ENCODE measurements at places on chromosomes 1 and 21.

- DNase-seq: no peak
Measured at GRCh38 chr1:116569381-116569670, 1.5 kb downstream of the CD58 start.

DNA sequence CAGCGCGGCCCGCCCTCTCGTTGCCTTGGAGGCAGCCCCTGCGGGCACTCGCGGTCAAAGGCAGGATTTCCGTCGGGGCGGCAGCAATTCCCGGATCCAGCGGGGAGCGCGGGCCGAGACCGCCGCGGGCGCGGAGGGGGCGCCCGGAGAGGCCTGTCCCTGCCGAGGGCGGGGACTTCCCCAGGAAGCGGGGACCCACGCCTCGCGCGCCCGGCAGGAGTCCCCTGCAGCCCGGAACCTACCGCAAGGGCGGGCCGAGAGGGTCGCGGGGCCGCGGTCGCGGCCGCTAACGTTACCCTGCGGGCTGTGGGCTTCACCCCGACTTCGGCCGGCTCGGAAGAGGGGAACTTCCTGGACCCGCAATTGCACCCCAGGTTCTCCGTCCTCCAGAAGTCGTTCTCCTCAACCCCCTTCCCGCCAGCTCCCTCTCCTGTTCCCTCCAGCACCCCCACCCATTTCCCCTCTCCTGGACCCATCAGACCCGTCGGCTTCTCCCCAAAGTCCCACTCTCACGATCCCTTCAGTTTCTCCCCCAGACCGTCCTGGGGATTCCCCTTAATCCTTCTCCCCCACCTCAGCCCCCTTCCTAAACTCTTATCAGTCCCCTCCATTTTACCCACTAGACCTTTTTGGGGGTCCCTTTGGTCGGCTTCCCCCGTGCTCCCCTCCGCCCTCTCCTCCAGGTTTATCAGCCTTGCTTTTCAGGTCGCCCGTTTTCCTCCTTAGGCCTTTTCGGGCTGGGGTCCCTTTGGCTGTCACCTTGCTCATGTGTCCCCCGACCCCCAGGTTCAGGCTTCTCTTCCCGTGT lies 604 bp downstream of the FGR start:
- no peak for DNase-seq

- DNase-seq: no peak
Measured at GRCh38 chr1:68908316-68908715, 411.4 kb upstream of the DEPDC1 start.

DNA sequence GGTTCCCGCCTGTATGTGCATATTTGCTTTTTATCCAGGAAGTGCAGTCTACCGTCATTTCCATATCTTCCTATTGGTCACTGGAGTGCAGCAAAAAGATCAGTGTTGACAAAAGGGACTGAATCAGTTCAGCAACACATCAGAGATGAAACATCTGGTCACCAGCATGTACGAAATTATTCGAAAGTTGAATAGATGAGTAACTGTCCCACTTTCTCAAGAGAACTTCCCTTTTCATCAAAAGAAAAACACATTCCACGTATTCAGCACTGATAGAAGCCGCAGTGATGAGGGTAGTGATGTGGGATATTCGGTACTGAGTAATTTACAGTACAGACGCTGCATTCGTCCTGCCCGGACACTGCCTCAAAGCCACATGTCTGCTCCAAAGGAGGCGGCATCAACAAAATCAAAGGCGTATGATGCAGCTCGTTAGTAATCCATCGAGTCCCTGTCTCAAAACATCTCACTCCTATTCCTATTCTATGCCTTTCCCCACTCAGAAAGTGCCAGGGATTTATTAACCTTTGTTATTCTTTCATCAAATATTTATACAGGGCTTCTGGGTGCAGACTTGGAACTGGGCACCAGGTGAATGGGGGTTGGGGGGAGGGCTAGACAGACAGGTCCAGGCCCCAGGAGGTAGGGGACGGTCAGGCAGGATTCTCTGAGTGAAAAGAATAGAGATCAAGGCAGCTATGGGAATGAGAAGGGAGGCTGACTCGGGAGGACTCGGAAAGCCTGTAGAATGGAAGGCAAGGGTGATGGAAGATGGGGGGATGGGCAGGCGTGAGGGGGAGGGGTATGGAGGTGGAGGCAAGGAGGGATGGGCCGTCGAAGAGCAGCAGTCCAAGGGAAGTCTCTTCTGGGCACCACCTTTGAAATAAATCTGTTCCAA lies 79.5 kb upstream of the SLC45A1 start:
- DNase-seq: peak; percentile 81

DNA sequence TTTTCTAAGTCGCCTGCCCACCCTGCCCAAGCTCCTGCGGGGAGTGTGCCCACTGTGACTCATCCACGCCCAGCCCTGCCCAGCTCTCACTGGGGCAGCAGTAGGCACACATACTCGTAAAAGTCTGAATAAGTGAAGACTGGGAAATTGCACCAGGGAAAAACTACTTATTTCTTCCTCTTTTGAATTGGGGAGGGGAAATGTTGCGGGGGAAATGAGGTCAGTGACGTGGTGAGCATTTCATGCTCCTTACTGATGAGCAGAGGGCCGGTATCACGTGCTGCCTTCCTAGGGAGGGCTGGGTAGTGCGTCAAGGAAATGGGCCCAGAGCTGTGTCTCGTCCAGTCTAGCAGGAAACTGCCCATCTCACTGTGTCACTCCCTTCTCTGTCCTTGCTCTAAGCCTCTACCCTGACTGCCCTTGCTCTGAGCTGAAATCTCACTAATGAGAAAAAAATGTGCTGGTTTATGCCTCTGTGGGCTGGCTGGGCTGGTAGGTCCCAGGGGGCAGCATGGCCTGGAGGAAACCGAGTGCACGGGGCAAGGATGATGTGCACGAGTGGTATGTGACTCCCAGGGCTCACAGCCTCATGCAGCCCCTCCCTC lies 13.5 kb upstream of the TNFRSF1B start:
- peak; percentile 34 for DNase-seq

DNA sequence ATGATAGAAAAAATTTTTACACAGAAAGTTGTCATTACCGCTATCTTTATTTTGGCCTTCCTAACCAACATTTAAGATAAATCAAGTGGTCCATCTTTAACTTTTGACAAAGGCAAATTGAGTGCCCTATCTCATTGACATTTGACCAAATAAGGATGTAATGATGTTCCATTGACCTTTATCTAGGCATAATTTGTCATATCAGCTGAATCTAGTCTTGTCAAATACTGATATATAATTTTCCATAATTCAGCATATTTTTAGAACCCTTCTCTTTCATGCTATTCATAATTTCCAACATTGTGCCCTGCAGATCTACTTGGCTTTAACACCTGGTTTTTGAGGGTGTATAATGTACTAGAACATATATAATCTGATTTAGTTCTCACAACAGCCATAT lies 63.8 kb downstream of the XCL1 start:
- no peak for DNase-seq

DNA sequence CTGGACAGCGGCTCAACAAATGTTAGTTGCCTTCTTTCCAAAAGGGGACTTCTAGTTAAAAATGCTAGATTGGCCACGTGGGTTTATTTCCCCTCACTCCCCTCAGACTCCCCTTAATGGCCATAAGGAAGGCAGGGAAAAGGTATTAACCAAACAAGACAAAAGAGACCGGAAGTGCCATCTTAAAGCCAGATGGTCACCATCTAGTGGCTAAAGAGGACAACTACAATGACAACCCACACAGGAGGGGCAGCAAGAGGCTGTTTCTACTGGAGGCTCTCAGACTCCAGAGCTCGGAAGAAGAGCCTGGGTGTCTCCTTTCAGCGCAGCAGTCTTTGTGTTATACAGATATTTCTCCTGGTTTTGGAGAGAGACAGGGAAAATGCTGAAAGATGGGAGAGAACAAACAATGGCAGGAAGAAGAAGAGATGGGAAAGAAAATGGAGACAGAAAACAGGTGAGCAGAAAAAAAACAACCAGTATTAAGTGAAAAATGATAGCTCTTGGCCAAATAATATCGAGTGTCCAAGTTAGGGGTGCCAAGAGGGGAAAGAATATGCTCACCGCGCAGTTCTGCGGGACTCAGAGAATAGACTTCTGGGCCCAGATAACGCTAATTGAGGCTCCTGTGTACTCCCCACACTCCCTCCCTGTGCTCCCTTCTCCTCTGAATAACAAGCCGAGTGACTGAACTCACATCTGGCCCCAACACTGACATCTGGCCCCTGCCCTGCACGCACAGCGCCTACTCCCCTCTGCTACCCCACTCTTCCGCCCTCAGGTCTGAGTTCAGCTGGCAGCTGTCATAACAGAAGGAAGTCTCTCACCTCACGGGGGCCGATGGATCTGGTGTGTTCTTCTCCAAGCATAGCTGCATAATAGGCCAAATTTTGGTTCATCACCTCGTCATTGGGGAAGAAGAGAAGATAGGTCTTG lies 9.6 kb downstream of the P3H1 start:
- DNase-seq: no peak

- no peak for DNase-seq
Measured at GRCh38 chr1:153951801-153952200, 5.3 kb upstream of the DENND4B start.

DNA sequence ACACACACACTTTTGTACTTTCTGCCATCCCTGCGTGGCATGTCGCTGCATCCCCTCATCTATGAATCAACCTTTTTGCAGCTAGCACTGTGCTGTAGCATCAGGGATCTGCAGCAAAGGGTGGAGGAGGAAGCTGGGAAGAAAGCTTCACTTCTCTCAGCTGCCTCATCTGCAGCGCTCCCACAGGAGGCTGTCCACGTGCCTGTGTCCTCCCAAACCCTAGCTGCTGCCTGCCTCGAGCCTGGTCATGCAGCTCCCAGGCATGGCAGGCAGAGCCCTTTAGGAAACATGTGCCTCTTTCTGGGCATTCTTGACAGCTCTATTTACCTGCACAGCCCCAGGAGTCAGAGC lies 262.1 kb upstream of the SGIP1 start:
- DNase-seq: no peak

DNA sequence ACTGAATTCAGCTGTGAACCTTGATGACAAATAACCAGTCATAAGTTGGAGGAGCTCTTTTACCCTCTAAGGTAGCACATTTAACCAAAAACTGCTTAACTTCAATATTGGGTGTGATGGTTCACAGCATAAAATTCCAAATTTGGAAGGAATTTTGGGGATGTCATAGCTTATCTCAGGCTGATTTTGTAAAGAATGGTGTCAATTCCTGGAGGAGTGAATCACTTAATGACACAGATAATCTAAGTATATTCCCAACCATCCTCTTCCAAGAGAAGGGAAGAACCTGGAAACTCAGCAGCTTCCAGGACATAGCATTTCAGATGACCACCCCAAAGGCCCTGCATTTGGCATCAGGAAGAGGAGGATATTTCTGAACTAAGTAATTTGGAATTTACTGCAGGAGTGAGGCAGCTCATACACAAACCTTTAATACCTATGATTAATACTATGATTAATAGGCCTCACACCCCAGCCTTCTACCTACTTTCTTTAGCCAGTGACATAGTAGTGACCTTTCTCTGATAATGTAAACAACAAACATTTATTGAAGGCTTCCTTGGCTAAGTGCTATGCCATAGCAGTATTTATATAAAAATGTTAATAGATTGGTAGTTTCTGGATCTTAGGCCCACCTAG lies 14.5 kb downstream of the GLUL start:
- no peak for DNase-seq

GRCh38 chr1:6444377-6444776 lies 19.8 kb downstream of the ESPN start:
- DNase-seq: no peak

- no peak for DNase-seq
Measured at GRCh38 chr1:160953030-160953429, 1.6 kb downstream of the ITLN2 start.

DNA sequence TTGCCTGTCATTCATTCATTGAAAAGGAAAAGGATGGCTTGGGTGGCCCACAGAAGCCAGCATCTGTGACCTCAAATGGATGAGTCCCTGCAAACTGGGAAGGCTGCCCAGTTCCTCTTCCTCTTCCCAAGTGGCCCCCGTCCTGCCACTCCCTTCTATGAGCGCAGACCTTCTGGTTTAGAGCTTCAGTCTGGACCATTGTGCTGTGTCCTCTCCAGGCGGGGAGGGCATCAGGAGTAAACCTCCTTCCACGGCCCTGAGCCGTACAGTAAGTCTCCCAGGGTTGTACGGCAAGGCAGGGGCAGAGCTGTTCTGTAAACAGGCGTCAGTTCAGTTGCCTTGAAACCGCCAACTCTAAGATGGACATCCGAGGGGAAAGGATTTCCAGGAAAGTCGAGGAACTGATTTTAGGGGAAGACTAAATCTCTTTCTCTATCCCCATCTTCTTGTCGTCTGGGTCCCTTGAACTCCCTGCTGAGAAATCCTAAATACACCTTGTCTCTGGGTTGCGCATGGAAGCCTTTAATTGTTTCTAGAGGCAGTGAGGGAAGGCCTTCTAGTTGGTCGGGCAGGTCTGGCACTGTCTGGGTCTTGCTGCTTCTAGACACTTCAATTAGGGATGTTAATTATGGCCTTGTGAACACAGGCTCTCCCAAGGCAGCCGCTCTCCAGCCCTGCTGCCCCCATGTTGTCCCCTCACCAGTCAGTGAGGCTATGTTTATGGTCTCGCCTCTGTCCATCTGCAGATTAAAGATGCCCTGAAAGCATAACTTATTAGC lies 22.1 kb downstream of the SOX13 start:
- no peak for DNase-seq
